ENCODE measurements at places on chromosomes 5 and 9.
A peak's percentile ranks its signal among the peaks of the same experiment; 100 is the strongest.

GRCh38 chr9:87603854-87604490 lies 106.3 kb downstream of the DAPK1 start:
- DNase-seq, result no peak

DNA sequence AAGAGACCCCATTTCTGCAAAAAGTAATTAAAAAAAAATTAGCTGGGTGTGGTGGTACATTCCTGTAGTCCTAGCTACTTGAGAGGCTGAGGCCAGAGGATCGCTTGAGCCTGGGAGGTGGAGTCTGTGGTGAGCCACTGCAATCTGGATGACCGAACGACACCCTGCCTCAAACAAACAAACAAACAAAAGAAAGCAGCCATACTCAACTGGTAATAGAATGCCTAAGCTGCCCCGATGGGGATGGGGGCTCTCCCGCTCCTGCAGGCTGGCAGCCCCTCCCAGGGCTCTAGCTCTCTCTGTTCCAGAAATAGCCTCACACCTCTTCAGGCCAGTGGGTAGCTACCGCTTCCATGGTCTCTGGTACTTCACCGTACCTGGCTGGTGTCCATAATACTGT lies 241.8 kb downstream of the FANCC start:
- no peak for DNase-seq

DNA sequence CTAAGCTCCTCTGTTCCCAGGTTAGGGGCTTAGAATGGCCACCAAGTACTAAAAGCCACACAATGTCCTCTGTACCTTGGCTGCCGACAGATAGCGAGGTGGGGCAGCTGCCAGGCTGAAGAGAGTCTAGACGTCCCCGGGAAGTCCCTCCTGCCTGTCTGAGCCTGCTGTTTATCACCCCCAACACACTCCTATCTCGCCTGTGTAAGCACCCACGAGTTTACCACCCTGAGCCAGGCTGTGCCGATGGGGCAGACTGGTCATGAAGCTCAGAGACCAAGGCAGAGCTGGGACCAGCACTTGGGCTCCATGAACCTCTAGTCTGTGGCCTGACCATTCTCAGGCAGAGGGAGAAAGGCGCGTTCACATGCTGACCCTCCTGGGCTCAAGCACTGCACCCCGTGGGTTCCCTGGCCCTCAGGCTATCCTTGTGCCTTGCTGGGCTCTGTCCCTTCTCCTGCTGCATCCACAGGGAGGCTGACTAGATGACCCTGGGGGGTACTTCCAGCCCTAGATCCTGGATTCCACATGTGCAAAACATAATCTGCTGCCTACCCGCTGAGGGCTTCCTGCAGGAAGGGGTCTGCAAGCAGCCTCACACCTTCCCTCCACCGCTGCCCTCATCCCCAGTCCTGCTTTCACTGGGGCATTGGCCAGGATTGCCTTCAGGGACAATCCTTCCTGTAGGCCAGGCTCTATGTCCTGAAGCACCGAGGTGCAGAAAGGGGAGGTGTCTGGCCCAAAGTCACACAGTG lies 18.6 kb upstream of the SLC25A51 start:
- DNase-seq, result no peak

DNA sequence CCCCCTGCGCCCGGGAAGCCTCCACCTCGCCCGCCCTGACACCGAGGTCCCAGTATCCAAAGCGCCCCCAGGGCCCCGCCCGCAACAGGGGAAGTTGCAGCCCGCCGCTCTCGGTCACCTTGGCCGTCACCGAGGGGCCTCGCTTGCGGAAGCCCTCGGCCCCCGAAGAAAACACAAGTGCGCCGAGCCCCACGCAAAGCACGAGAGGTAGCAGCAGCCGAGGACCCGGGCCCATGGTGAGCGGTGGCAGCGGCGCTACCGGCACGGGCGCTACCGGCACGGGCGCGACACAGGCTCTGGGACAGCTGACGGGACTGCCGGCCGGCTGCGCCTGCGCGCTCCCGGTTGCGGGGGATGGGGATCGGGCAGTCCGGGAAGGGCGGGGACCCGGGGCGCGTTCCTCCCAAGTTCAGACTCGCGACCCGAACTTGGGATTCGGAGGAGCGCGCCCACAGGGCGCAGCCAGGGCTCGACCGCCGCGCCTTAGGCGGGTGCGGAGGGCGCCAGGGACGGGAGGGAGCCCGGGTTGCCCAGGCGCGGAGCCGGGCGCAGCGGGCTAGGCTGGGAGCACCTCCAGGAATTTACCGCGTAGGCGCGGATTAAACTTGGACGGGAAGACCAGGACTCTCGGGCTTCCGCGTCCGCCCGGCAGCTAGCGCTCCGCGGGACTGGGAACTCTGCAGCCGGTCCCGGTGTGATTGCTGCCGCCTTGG lies at the start of gene PPIC:
TSS of gene PPIC (minus strand) at position 335 of the 713 bp plus-strand sequence. CDS start at position 235, 100 bp downstream.
- DNase-seq, result peak; percentile 63

GRCh38 chr5:32566319-32567111 lies 18.8 kb upstream of the SUB1 start:
- DNase-seq, result no peak

DNA sequence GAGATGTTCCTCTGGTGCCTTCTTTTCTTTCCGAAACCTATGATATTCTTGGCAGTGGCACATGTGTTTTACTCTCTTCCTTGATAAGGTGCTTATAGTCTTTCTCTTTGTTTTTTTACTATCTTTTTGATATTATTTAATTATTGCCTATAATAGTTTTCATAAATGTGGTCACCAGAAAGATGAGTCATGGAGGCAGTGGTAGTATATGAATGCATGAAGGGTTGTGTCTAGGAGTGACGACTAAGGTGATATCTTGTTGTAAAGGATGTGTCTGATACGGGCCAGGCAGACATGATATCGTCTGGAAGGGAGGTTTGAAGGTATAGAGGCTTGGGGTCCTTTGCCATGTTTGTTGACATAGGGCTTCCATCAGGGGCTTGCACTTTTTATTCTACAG lies 36.8 kb downstream of the SLC44A1 start:
- no peak for DNase-seq

DNA sequence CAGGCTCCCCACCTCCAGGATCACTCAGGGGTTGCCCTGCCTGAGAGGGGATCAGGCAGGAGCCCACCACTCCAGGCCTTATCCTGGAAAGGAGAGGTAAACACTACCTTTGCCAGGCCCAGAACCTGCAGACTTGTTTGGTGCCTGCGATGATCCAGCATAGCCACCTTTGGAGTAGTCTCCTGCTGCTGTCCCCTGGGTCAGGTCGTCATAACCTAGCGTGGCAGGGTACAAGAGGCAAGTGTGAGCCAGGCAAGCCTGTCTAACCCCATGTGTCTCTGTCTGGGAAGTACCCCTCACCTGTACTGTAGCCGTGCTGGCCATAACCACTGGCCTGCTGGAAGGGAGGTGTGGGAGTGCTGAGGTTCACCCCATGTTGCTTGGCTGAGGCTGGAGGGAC lies 106.1 kb downstream of the UBE2R2 start:
- no peak for DNase-seq

- DNase-seq, result no peak
Measured at GRCh38 chr5:78547731-78548615, 100.6 kb downstream of the LHFPL2 start.

DNA sequence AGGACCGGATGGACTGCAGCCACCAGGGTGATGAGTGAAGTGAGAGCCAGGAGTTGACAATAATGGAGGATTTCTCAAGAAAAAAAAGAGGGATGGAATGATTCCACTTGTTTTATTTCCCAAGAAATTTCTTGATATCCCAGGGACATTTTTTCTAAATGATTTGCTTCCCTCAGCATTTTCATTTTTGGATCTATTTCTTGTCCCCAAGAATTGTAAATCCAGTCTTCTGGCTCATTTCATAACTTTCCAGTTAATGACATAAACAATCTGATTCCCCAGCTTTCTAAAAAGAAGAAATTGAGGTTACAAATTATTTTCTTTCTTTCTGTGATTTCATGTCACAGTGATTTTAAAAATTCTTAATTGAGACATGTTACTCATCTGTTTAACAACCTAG lies 446.5 kb downstream of the PRR16 start:
- DNase-seq, result no peak

DNA sequence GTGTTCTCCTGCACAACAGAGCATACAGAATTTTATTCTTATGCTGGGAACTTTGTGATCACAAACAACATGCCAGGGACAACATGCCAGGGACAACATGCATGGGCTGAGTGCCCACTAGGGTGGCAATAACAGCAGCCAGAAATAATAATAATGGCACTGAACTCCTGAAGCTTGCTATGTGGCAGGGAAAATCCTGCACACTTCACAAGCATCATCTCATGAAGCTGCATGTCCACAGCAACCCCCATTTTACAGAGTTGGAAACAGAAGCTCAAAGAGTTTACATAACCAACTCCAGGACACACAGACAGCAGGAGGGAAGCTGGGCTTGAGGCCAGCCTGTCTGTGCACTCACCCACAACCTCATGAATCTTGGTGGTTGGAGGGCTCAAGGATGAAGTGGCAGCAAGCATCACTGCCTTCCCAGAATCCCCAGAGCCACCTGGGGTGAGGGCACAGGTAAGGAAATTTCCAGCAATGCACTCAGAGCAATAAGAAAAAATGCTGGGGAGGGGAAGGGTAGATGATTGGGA lies 111.4 kb downstream of the GABBR2 start:
- no peak for DNase-seq

GRCh38 chr9:75903785-75904360 lies 13.4 kb downstream of the PCSK5 start:
- DNase-seq, result no peak

DNA sequence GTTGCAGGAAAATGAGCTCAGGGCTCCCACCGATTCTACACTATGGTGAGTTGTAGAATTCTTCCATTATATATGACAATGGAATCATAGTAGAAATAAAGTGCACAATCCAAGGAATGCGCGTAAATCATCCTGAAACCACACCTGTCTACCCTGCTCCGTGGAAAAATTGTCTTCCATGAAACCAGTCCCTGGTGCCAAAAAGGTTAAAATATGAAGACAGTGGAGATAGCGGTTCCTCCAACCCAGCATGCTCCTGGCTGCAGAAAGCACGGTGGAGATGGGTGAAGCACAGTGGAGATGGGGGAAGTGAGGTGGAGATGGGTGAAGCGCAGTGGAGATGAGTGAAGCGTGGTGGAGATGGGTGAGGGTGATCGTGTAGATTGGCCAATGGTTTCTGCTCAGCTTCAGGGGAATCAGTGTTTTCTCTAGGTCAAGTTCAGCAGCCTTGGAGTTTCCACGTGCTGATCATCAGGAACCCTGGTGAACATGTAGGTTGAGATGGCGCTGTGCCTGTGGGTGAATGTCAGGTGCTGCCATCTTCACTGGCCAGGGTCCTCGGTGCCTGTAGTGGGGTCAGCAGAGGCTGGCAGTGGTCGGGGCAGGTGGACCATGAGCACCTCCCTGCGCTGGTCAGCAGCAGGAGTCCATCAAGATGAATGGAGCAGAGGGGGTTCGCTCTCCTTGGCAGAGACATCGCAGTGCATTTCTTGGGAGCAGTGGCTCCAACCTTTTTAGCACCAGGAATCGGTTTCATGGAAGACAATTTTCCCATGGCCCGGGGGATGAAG lies 20.3 kb downstream of the PAEP start:
- DNase-seq, result no peak

DNA sequence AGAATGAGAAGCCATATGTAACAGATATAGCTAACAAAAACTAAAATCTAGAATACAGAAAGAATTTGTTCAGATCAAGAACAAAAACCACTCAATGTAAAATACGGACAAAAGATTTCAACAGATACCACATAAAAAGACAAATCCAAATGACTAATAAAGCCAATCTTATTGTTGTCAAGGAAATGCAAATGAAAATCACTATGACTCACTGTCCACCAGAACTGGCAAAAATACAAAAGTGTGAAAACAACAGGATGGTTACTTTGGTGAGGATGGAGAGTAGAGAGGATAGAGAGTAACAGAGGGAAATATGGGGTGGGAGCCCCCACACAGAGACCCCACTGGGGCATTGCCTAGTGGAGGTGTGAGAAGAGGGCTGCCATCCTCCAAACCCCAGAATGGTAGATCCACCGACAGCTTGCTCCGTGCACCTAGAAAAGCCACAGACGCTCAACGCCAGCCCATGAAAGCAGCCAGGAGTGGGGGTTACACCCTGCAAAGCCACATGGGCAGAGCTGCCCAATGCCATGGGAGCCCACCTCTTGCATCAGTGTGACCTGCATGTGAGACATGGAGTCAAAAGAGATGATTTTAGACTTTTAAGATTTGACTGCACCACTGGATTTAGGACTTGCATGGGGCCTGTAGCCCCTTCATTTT lies 15.2 kb upstream of the RHOBTB3 start:
- DNase-seq, result no peak

- DNase-seq, result no peak
Measured at GRCh38 chr9:18863791-18864190, 169.2 kb downstream of the SAXO1 start.

DNA sequence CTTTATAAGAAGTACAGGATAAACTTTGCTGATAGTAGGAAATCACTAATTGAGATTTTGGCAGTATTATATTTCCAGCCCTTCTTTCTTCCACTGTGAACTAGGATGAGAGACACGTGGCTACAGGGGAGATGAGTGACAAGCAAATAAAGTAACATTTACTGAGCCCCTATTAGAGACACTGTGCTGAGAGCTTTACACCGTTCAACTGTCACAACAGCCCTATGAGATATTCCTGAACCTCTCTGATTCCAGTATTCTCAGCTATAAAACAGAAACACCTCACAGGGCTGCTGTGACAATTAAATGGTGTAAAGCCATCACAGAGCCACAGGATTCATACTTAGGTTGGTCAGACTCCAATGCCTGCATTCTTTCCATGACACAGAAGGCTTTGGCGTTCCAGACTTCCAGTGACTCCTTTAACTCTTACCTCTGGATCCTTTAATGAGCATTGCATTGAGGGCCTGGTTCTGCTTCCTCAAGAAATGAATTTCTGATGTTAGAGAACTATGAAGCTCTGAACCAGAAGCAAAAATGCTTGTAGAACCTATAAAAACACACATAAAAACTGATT lies 169.0 kb downstream of the CDK5RAP2 start:
- DNase-seq, result no peak

- DNase-seq, result no peak
Measured at GRCh38 chr9:94993160-94993820, 266.8 kb downstream of the AOPEP start.

- DNase-seq, result no peak
Measured at GRCh38 chr9:107219486-107220077, 63.5 kb upstream of the RAD23B start.

- DNase-seq, result no peak
Measured at GRCh38 chr5:1767524-1768282, 31.9 kb downstream of the MRPL36 start.

DNA sequence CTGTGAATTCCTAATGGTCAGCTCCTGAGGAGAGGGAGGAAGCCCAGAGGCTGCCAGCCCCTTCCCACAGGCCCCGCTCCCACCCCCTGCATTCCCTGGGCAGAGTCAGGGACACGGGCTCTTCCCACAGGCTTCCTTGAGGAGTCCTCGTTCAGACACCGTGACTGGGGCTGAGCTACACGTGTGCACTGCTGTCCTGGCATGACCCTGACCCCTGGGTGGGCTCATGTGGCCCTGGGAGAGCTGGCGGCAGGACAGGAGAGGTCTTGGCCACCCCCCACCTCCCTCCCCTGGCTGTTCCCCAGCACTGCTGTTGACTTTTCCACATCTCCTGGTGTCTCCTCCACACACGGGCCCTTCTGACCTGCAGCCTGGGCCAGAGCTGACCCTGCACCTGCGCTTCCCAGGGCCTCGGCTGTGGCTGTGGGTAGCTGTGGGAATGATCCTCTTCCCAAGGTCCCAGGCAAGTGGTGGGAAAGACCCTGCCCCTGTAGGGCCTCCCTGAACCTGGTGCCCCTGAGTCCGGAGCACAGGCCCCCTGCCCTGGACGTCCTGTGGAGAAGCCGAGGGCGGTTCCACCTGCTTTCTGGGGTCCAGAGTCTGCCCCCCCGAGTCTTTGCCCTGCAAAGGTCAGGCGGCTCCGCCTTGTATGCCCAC lies 56.5 kb upstream of the NKD2 start:
- no peak for DNase-seq

- peak; percentile 65 for DNase-seq
Measured at GRCh38 chr9:120877276-120878034, 467 bp upstream of the PHF19 start.

- DNase-seq, result no peak
Measured at GRCh38 chr5:102841021-102841420, 85.9 kb downstream of the PAM start.

Data from neural crest cell (in vitro differentiated cells).